ENCODE measurements at places on chromosomes 12 and 14. TPM values are rescaled to one million over a fixed set of nuclear protein-coding genes. Genes with fewer than 3 reads are reported as not detected.
A peak's percentile ranks its signal among the peaks of the same experiment; 100 is the strongest.

The LIN52 gene
- 7.0 TPM for total RNA-seq

The WSCD2 gene
- total RNA-seq, result 7.0 TPM

The RNU6-8 gene
- not detected for total RNA-seq

The CLEC7A gene
- not detected for total RNA-seq

The NFYB gene
- total RNA-seq, result 115 TPM

The CD69 gene
- total RNA-seq, result not detected

The OTX2 gene
- total RNA-seq, result 3.3 TPM

The LRRC43 gene
- 5.2 TPM for total RNA-seq

GRCh38 chr12:4196805-4197420 lies 76.6 kb upstream of the CCND2 start:
- DNase-seq, result no peak
- H3K4me3 ChIP-seq, result no peak overlapping the region
- H3K4me1 ChIP-seq, result no peaks in the 10 kb centered on the region

- peaks cover 20% of the 10 kb centered on the region for H3K4me1 ChIP-seq
- no peaks in the 10 kb centered on the region for H3K36me3 ChIP-seq
- no peak overlapping the region for H3K4me3 ChIP-seq
- no peak overlapping the region for H3K27ac ChIP-seq
- DNase-seq, result no peak
Measured at GRCh38 chr12:117121441-117121840, 22.2 kb upstream of the TESC start.

- no peaks in the 10 kb centered on the region for H3K4me1 ChIP-seq
- H3K27me3 ChIP-seq, result no peaks in the 10 kb centered on the region
- H3K27ac ChIP-seq, result no peak overlapping the region
- DNase-seq, result no peak
- no peak overlapping the region for H3K4me3 ChIP-seq
Measured at GRCh38 chr12:86801439-86801838, 545.2 kb upstream of the MGAT4C start.

GRCh38 chr12:54054742-54055194 lies 1.1 kb downstream of the HOXC4 start:
- DNase-seq, result no peak
- no peaks in the 10 kb centered on the region for H3K4me1 ChIP-seq
- no peak overlapping the region for H3K27ac ChIP-seq
- peaks cover 100% of the 10 kb centered on the region for H3K27me3 ChIP-seq
- H3K36me3 ChIP-seq, result no peaks in the 10 kb centered on the region

GRCh38 chr12:106903241-106903945 lies 52.3 kb upstream of the TMEM263 start:
- DNase-seq, result peak; percentile 84
- H3K27ac ChIP-seq, result no peak overlapping the region
- peaks cover 17% of the 10 kb centered on the region for H3K27me3 ChIP-seq

DNA sequence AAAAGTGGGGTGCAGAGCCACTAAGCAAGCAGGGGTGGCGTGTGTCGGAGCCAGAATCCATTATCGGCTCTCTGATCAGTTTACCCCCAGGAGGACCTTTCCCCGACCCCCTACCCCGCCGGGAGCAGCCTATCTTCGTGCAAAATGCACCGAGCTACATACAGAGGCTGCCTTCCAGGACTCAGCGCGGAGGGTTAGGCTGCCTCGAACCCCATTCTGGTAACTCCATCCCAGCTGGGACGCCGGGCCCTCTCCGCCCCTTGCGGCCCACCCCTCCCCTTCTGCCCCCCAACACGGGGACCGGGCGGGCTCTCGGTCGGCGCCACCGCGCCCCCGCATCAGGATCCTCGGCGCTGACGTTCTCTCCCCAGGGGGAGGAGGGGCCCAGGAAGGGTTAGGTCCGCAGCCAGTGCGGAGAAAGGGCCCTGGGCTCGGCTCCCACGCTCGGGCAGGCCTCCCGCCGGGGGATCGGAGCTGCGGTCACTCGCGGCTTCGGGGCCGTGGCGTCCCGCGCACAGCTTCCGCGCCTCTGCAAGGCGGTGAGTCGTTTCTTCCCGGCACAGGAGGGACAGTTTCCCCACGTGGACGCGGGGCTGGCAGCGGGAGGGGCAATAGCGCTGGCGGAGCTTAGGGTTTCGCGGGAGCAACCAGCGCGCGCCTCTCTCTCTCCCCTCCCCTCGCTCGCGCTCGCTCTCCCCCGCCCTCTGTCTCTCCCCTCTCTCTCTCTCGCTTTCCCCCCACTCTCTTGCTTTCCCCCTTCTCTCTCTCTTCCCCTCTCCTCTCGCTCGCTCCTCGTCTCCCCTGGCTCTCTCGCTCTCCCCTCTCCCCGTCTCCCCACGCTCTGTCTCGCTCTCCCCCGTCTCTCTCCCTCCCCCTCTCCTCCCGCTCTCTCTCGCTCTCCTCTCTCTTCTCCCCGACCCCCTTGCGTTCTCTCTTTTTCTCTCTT lies 12.5 kb upstream of the MAP3K9 start:
- no peaks in the 10 kb centered on the region for H3K36me3 ChIP-seq
- peak overlapping the region; percentile 83 for H3K4me3 ChIP-seq
- no peaks in the 10 kb centered on the region for H3K4me1 ChIP-seq
- peaks cover 49% of the 10 kb centered on the region for H3K27me3 ChIP-seq
- no peak overlapping the region for H3K27ac ChIP-seq
- peak; percentile 62 for DNase-seq

DNA sequence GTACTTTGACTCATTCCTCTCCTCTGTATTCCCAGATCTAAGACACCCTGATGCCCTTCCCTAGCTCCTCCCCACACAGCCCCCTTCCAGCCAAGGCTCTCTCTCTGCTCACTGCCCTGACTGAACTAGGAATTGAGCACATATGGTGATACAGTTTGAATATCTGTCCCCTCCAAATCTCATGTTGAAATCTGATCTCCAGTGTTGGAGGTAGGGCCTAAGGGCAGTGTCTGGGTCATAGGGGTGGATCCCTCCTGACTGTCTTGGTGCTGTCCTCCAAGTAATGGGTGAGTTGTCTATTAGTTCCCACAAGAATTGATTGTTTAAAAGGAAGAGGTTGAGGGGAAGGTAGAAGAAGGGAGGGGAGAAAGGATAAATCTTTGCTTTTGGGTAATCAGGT lies 17.4 kb downstream of the CMKLR1 start:
- H3K4me3 ChIP-seq, result no peak overlapping the region
- H3K27me3 ChIP-seq, result no peaks in the 10 kb centered on the region
- H3K27ac ChIP-seq, result no peak overlapping the region
- no peaks in the 10 kb centered on the region for H3K36me3 ChIP-seq
- H3K4me1 ChIP-seq, result no peaks in the 10 kb centered on the region

DNA sequence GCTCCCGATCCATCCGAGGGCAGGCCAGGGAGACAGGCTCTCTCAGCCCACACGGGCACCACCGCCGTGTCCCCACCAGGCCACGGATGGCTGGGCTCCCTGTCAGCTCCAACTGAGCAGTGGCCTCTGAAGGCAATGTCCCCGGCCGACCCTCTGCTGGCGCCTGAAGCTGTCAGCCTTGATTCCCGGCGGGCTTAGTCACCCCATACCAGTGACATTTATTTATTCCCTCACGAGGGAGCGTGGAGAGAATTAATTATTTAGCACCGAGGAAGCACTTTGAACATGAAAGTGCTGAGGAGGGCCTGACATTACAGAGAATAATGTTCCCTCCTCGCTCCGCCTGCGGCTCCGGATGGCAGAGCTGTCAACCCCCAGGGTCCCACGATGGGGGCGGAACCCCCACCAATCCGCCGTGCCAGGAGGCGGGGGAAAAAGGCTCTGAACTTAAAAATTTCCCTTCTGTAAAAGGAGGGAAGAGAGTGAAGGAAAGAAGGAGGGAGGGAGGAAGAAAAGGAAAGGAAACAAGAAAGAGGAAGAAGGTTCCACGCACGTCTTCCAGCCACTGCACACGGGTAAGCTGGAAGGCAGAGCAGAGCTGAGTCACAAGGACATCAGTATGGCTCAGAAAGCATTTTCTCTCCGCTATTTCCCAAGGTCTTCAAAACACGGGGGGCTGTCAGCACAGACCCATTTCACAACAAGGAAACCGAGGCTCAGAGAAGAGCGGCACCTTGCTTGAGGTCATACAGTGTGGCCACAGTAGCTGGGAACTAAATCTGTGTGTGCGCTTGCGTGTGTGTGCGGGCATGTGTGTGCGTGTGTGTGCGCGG lies 108.7 kb upstream of the NCOR2 start:
- DNase-seq, result no peak
- no peak overlapping the region for H3K4me3 ChIP-seq
- H3K36me3 ChIP-seq, result no peaks in the 10 kb centered on the region
- H3K27me3 ChIP-seq, result no peaks in the 10 kb centered on the region
- no peak overlapping the region for H3K27ac ChIP-seq
- peaks cover 7% of the 10 kb centered on the region for H3K4me1 ChIP-seq

- H3K36me3 ChIP-seq, result no peaks in the 10 kb centered on the region
- no peak overlapping the region for H3K4me3 ChIP-seq
- no peaks in the 10 kb centered on the region for H3K27me3 ChIP-seq
- no peak overlapping the region for H3K27ac ChIP-seq
Measured at GRCh38 chr14:54947230-54947629, 44.6 kb upstream of the GCH1 start.

- no peaks in the 10 kb centered on the region for H3K27me3 ChIP-seq
- H3K36me3 ChIP-seq, result no peaks in the 10 kb centered on the region
Measured at GRCh38 chr12:48160807-48161206, 3.5 kb upstream of the ASB8 start.

GRCh38 chr12:50517421-50518048 lies 12.8 kb downstream of the DIP2B start:
- H3K27me3 ChIP-seq, result no peaks in the 10 kb centered on the region
- H3K4me1 ChIP-seq, result peaks cover 22% of the 10 kb centered on the region
- H3K4me3 ChIP-seq, result no peak overlapping the region
- H3K36me3 ChIP-seq, result no peaks in the 10 kb centered on the region

- DNase-seq, result no peak
- no peak overlapping the region for H3K27ac ChIP-seq
- H3K4me3 ChIP-seq, result no peak overlapping the region
- no peaks in the 10 kb centered on the region for H3K4me1 ChIP-seq
- no peaks in the 10 kb centered on the region for H3K36me3 ChIP-seq
Measured at GRCh38 chr12:29208936-29209701, 60.0 kb downstream of the FAR2 start.

- H3K27ac ChIP-seq, result no peak overlapping the region
- H3K27me3 ChIP-seq, result peaks cover 3% of the 10 kb centered on the region
- peaks cover 6% of the 10 kb centered on the region for H3K4me1 ChIP-seq
- no peak overlapping the region for H3K4me3 ChIP-seq
- peak; percentile 88 for DNase-seq
Measured at GRCh38 chr12:27179400-27180214, 64.5 kb upstream of the STK38L start.

DNA sequence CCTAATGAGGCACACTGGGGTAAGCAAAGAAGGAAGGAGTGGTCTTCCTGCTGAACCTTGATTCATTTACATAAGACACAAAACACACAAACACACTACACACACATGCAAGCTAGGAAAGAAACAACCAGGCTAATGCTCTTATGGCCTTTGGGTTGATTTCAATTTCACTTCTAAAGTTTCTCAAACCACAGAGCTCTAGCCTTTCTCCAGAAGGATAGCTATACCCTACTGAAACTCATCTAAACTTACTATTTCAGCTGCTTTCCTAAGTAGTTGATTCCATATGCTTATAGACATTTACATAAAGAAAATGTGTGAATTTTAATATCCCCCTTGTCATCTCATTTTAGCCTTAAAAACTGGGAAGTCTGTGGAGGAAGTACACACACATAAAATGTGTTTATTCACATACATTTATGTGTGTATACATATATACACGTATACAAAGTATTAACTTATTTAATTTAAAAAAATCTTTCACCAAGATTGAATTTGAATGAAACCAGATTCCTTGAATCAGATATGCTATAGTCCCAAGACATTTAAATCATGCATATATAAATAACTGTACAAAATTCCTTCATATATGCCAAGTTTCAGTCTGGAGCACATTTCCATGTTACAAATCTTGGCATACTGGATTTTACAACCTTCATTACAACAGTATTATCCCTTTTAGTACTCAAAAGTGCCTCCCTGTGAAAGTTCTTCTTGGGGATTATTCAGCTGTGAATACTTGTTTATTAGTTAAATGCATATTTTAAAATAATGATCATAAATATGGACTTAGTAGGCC lies 231.8 kb upstream of the NPAS3 start:
- no peak for DNase-seq
- H3K4me1 ChIP-seq, result peaks cover 9% of the 10 kb centered on the region
- H3K27ac ChIP-seq, result no peak overlapping the region
- no peaks in the 10 kb centered on the region for H3K36me3 ChIP-seq

All from cardiac muscle cell (in vitro differentiated cells and primary cell).